ENCODE measurements at places on chromosomes 3 and 15.

DNA sequence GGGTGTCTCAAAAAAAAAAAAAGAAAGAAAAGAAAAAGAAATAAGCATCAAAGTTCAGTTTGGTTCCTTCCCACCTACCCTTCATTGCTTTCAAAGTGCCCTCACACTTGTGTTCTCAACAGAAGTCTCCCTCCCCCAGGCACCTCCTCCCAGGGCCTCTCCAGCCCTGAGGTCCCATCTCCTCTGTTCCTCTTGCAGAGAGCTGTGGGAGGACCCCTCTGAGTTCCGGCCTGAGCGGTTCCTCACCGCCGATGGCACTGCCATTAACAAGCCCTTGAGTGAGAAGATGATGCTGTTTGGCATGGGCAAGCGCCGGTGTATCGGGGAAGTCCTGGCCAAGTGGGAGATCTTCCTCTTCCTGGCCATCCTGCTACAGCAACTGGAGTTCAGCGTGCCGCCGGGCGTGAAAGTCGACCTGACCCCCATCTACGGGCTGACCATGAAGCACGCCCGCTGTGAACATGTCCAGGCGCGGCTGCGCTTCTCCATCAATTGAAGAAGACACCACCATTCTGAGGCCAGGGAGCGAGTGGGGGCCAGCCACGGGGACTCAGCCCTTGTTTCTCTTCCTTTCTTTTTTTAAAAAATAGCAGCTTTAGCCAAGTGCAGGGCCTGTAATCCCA lies 6.1 kb downstream of the CYP1A2 start:
- no peak for DNase-seq

GRCh38 chr3:187165144-187165543 lies 25.8 kb upstream of the RPL39L start:
- DNase-seq, result peak; percentile 18

DNA sequence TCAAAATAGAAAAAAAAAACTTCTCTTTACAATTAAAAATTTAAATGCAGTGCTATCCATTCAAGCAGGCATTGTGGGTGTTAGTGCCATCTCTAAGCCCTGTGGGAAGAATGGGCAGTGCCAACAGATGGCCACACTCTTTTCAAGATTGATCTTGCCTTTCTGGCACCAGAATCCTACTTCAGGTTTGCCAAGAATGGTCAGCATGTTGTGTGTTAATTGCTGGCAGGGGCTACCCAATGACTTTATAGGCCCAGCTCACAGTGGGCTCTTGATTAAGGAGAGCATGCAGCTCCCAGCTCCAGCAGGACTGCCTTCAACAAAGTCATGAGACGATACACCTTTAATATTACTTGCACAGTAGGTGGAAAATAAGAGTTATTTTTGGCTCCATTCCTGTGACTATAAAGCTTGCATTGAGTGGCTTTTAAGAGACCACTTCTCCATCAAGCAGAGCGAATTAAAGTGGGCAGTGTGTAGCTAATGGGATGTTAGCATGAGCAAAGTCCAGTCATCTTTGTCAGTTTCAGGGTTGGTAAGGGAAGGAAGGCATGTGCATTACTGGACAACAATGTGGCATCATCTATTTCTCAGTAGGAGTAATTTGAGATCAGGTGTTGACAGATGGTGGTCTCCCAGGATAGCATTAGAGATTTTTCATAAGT lies 476.8 kb downstream of the C3orf38 start:
- no peak for DNase-seq

DNA sequence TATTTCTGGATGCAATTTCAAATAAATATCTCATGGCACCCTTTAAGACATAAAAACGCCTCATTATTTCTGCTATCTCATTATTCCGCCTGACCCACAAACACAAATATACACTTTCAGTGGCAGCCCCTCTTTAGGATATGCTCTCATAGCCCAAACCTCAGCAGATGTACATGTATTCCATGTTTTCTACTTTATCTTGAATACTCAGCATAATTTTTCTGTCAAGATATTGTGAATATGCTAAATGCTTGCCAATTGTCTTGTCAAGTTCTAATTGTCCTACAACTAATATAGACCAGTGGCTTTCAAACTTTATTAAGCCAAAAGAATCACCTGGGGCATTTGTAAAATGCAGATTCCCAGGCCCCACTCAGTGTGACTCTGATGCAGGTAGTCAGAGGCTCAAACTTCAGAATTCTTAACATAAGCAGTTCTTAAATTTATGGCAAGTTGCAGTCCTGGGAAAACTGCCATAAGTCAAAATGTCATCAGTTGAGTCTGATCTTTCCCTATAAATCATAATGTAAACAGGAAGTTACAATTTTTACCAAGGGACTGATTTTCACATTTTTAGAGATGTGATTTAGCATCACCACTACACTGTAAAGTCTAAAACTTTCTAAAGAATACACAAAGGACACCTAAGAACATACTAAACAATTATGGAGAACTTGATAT lies 135.1 kb downstream of the TBL1XR1 start:
- no peak for DNase-seq

- DNase-seq, result no peak
These were observed 6.7 kb upstream of the LINGO1 start for GRCh38 chr15:77639431-77639830.

- no peak for DNase-seq
These were observed 382.1 kb downstream of the GAP43 start for GRCh38 chr3:116005404-116005803.

- DNase-seq, result no peak
These were observed 198.1 kb upstream of the ATP10A start for GRCh38 chr15:26061248-26061647.

DNA sequence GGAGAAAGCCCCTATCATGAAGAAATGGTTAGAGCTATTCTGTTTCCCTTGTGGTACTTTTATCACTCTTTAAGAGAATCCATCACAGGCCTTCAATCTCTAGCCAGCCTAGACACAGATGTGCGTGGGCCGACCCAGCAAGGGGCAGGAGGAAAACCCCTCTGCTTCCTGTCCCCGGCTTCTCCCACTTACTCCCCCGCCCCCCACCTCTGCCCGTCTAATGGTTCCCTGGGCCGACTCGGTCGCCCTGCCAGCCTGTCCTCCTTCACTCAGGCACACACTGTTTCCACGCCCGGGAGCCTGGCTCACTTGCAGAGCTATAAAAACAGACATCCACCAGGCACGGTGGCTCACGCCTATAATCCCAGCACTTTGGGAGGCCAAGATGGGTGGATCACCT lies 58.3 kb upstream of the TFRC start:
- no peak for DNase-seq

Measured in putamen (tissue), 1 donor.